Type B pancreatic cell (in vitro differentiated cells): ENCODE measurements at places on chromosomes 7 and 10.

DNA sequence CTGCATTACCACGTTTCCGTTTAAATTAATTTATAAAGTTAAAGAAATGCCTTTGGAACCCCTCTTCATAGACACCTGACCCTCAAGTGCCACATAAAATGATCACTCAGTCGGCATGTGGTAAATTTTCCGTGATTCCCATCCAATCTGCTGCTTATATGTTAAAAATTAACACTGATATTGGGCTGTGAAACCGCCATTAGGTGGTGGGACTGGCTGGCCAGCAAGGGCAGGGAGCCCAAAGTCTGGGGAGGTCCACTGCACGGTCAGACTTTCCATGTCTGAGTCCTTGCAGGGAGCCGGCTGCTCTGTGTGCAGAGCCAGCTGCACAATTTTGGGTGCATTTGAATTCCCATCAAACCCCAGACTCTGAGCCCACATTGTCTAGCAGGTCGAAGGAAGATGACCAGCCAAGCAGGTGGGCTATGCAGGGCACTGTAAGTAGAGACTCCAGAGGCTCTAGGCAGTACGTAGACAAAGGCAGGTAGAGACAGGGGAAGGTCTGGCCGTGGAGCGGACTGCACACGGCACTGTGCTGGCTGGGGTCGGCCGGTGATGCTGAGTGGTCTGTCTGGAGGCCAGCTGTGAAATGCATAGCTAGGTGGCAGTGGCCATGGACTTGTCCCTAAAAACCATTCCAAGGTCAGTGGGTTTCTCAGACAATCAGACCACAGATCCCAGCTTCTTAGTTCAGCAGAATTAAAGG lies 122.9 kb downstream of the SH3PXD2A start:
- peaks cover 4% of the 10 kb centered on the region for H3K36me3 ChIP-seq
- no peak overlapping the region for H3K4me3 ChIP-seq
- no peak overlapping the region for H3K27ac ChIP-seq
- peaks cover 39% of the 10 kb centered on the region for H3K4me1 ChIP-seq
- H3K27me3 ChIP-seq: no peaks in the 10 kb centered on the region

GRCh38 chr10:126225672-126226008 lies 162.6 kb downstream of the ADAM12 start:
- DNase-seq: no peak
- no peaks in the 10 kb centered on the region for H3K36me3 ChIP-seq
- no peak overlapping the region for H3K4me3 ChIP-seq
- no peak overlapping the region for H3K27ac ChIP-seq
- peaks cover 12% of the 10 kb centered on the region for H3K4me1 ChIP-seq
- H3K27me3 ChIP-seq: peaks cover 16% of the 10 kb centered on the region

DNA sequence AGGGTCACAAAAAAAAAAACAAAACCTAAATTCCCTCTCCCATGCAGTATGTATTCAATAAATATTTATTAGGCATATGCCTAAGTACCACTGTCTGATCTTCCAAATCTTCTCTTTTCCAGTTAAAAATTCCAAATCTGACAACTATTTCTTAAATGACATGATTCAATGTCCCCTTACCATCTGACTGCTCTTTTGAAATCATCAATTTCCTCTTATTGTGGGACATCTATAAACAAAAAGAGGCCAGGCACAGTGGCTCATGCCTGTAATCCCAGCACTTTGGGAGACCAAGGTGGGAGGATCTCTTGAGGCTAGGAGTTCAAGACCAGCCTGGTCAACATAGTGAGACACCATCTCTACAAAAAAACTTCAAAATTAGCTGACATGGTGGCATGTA lies 103.5 kb downstream of the TBXAS1 start:
- no peak overlapping the region for H3K27ac ChIP-seq
- H3K4me1 ChIP-seq: peaks cover 4% of the 10 kb centered on the region
- DNase-seq: no peak
- no peaks in the 10 kb centered on the region for H3K27me3 ChIP-seq
- H3K4me3 ChIP-seq: no peak overlapping the region

DNA sequence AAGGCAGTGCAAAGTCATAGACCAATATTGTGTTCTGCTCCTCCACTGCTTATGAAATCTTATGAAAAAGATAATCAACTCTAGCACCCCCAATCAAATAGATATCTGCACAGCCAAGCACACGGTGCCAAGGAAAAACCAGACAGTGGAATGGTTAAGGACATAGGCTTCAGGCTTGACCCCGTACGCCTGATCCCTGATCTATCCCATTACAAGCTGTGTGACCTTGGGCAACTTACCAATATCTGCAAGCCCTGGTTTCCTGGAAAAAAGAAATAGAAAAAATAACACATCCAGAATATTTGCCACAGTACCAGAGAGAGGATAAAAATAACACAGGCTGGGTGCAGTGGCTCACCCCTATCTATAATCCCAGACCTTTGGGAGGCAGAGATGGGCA lies 56.9 kb downstream of the GRB10 start:
- H3K27ac ChIP-seq: no peak overlapping the region
- DNase-seq: no peak
- H3K27me3 ChIP-seq: no peaks in the 10 kb centered on the region
- no peak overlapping the region for H3K4me3 ChIP-seq
- no peaks in the 10 kb centered on the region for H3K36me3 ChIP-seq
- peaks cover 10% of the 10 kb centered on the region for H3K4me1 ChIP-seq

DNA sequence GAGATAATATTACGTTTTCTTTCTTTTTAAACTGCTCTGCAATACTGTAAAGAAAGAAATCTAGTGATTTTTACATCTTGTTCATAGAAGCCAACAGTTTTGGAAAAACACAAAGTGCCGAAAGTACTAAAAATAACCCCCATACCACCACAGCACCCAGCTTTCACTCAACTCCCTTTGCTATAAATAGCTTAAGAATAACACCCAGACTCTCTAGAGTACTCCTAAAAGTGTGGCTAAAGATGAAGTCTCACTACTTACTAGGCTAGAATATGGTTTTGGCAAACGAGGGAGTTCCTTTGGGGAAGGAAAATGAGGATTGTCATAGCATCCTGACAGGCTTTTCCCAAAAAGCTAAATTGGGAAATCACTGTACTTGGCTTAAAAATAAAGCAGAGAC lies 151.8 kb upstream of the ANK3 start:
- no peaks in the 10 kb centered on the region for H3K36me3 ChIP-seq
- no peaks in the 10 kb centered on the region for H3K4me1 ChIP-seq
- no peaks in the 10 kb centered on the region for H3K27me3 ChIP-seq
- no peak overlapping the region for H3K27ac ChIP-seq

DNA sequence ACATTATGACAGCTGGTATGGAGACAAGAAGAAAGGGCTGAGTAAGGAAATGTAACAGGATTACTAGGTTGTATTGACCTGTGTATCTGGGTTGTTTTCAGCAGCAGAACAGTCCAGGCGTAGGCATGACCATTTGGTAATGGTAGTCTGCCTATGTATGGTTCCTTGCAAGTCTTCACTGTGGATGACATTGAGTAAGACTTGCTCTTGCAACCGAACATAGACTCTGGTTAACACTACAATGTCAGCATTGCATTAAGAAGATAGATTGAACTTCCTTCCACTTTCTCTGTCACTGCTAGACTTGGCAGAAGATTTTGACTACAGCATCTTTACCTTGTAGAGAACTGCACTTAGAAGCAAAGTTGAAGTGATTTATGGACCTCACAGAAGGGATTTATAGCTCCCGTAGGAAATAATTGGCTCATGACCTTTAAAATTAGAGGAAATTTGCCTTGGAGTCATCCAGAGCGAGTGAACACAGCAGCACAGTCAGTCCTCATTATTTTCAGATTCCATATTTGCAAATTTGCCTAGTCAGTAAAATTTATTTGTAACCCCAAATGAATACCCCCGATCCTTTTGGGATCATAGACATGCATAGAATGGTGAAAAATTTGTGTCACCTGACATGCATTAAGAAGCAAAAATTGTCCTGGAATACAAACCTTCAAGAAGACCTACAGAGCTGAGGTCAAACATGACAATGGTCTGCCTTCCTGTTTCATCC lies 79.6 kb upstream of the STRIP2 start:
- H3K36me3 ChIP-seq: peaks cover 4% of the 10 kb centered on the region
- no peaks in the 10 kb centered on the region for H3K4me1 ChIP-seq
- no peak overlapping the region for H3K4me3 ChIP-seq
- no peaks in the 10 kb centered on the region for H3K27me3 ChIP-seq
- no peak for DNase-seq
- no peak overlapping the region for H3K27ac ChIP-seq
